SJCRH30 (cell line): ENCODE measurements at places on chromosomes 6 and 20.

- DNase-seq, result no peak
These were observed 113.2 kb upstream of the TENT5A start for GRCh38 chr6:81865712-81866111.

- DNase-seq, result no peak
These were observed 33.1 kb downstream of the SCAF8 start for GRCh38 chr6:154766288-154766687.

GRCh38 chr6:119140196-119141140, 62.0 kb upstream of the FAM184A start:
- DNase-seq, result no peak

DNA sequence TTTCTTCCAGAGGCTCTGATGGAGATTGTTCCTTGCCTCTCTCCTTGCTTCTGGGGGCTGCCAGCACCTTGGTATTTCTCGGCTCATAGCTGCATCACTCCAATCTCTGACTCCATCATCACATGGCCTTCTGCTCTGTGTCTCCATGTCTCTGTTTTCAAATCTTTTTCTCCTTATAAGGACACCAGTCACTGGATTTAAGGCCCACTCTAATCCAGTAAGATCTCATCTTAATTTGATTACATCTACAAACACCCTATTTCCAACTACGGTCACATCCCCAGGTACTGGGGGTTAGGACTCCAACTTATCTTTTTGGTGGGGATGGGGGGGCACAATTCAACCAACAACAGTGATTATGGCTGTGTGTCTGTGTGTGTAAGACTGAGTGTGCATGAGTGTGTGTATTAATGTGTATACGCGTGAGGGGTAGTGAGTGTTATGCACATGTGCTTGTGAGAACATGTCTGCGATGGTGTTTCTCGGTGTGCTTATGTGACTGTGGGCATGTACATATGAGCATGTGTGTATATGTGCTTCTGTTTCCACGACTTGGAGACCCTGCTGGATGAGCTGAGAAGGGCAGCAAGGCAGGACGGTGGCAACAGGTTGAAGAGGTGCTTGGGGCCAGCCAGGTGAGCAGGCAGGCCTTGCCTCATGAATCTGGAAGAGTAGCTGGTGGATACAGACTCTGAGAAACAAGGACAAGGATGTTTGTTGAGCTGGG, 130.5 kb downstream of the MRPL14 start:
- DNase-seq, result no peak

GRCh38 chr6:69871107-69871506, 4.8 kb downstream of the COL19A1 start:
- DNase-seq, result no peak

GRCh38 chr20:63696306-63696627, 185 bp upstream of the TNFRSF6B start:
- DNase-seq, result peak; percentile 44

DNA sequence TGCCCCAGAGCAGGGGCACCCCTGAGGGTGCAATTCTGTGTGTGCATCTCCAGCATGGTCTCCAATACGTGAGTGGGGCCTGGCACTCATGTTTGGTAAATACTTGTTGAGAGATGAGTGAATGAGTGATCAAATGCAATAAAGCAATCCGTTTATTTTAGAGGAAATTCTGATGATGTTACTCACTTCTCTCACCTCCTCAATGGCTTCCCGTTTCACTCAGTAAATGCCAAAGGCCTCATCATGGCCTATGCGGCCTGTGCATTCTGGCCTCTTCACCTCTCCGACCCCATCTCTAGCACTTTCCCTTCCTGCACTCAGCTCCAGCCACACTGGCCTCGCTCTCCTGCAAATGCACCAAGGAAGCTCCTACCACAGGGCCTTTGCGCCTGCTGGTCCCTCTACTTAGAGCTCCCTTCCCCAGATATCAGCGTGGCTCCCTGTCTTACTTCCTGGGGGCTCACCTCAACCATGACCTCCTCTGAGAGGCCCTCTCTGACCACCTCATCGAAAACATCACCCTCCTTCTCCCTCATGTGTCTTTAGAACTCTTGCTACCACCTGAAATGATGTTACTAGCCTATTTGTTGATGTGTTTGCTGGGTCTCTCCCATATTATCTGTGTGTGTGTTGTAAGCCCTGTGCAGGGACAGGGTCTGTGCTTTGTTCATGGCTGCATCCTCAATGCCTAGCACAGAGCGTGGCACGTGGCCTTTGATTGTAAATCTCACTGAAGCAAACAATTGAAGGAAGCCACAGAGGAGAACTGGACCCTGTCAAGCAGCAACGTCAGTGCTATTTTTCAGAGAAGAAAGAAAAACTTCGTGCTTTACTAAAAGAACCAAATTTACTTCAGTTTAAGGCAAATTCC, 42.6 kb downstream of the RAB44 start:
- no peak for DNase-seq

- no peak for DNase-seq
These were observed 50.5 kb downstream of the PCNA start for GRCh38 chr20:5069141-5069806.

GRCh38 chr6:35357677-35358076, 15.3 kb downstream of the PPARD start:
- DNase-seq, result no peak

- no peak for DNase-seq
These were observed 17.3 kb upstream of the FRMD1 start for GRCh38 chr6:168096271-168096764.

DNA sequence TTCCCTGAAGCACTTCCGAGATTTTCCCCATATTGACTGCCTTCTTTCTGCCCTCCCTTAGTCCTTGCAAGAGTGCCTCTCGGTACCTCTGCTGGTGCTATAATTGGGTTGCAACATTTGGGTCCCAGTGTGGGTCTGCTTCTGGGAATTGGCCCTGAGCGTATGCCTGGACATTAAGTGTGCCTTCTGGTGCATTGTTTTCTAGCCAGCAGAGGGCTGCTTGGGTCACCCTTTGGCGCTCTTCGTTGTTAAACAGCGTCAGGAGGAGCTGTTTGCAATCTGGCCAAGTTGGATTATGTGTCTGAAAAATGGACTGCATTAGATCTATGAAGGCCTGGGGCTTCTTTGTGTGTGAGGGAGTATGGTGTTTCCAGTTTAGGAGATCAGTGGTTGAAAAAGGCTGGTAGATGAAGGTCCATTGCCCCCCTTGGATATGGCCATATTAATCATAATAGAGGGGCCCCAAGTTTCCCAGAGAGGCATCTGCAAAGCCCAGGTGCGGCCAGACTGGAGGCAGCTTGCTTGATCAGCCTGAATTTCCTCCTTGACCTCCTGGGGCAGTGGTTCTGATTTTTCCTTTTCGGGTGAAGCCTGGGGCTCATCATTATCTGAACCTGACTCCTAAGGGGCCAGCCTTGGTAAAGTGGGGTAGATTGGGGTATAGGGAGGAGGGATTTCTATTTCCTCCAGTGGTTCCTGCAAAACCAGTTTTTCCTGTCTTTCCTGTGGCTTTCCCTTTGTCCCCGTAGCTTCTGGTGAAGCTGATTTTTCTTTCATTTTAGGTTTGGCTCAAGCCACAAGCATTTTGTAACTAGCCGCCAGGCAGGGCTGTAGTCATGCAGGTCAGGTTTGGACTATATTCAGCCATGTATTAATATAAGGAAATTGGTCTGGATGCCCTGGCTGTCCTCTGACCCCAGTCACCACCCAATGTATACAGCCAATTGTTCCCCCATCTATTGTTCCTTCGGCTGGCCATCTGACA, 85.4 kb upstream of the GPR6 start:
- no peak for DNase-seq

DNA sequence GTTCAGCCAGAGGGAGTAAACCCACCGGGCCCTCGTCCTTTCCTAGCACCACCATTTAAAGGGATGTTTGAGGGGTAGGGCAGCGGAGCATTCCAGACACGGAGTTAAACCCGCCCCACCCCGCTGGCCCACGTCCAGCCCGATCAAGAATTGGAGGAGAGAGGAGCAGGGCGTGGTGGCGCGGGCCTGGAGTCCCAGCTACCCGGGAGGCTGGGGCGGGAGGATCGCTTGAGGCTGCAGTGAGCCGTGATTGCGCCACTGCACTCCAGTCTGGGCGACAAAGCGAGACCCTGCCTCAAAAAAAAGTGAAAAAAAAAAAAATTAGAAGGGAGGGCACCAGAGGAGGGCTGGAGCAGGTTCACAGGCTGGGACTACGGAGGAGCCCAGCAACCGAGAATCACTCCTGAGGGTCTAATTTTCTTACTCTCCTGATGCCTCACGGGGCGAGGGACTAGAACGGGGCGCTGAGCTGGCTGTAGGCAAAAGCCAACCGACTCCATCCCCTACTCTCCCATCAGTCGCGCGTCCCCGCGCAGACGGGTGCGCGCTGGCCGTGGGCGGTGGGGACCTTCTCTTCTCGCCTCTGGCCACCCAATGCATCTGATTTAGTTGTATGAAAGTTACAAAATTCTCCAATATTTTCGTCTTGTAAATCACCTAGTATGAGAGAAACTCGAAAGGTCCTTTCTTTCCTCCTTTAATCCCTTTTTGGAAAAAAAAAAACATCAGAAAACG, 6.1 kb upstream of the HSPA1B start:
- DNase-seq, result peak; percentile 76

- DNase-seq, result no peak
These were observed 35.3 kb downstream of the TPX2 start for GRCh38 chr20:31774408-31774807.

GRCh38 chr20:6115221-6115895, 7.5 kb downstream of the FERMT1 start:
- no peak for DNase-seq

GRCh38 chr6:10250655-10251220, 164.1 kb downstream of the TFAP2A start:
- DNase-seq, result no peak

GRCh38 chr20:43894491-43894890, 20.2 kb upstream of the TOX2 start:
- DNase-seq, result peak; percentile 33

DNA sequence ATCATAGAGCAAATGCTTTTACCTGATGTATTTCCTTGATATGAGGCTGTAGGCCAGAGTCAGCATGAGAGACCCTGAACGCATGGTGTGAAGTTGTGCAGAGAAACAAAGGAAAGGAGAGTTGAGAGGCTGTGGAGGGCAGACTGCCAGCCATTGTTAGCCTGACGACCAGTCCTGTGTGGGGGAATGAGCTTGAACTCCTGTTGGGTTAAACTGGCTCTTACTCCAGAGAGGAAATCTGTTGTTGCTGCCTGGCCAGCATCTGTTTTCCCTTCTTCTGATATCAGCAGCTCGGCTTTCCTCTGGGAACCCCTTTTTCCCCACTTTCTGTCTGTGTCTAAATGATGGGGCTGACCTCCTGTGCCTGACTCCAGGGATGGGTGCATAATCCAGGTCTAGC, 158.2 kb upstream of the ZFP64 start:
- DNase-seq, result no peak

- DNase-seq, result no peak
These were observed 2.9 kb downstream of the RIPOR2 start for GRCh38 chr6:24932832-24933231.

DNA sequence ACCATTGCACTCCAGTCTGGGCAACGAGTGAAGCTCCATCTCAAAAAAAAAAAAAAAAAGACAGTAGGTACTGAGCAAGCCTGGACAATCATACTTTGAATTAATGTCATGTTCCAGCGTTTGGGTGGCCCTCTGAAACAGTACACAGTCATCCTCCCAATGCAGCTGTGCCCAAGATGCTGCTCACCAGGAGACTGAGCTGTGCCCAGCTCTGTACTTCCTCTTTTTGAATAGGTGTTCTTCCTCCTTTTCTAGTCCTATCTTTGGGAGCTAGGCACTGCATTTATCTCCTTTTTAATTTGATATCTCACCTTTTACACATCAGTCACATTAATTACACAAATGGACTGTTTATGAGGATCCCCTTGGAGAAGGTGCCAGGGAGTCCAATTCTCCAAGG, 101.5 kb downstream of the RPP40 start:
- DNase-seq, result no peak

GRCh38 chr20:25018425-25018824, 25.9 kb upstream of the APMAP start:
- no peak for DNase-seq

GRCh38 chr6:4447639-4448330, 312.4 kb upstream of the ECI2 start:
- DNase-seq, result no peak

DNA sequence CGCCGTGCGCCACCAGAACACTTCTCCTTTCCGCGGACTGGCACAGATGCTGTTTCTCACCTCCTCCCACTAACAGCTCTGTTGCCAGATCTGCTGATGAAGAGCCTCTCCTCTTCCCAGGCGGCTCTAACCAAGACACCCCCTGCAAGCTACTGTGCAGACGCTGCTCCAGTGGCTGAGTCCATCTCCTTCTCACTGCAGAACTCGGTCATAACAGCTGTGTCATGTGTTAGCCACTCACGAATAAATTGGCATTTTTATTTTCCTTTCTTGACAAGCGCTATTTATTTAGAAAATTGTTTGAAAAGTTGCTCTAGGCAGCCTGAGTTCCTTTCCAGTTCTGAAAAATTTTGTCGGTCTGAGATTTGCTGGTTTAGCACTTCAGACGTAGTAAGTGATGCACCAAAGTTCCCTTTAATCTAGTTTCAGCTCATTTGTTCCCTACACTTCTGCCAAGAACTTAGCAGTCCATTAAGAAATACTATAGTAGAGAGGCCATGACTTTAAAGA, 12.8 kb upstream of the PLEKHG1 start:
- DNase-seq, result no peak

DNA sequence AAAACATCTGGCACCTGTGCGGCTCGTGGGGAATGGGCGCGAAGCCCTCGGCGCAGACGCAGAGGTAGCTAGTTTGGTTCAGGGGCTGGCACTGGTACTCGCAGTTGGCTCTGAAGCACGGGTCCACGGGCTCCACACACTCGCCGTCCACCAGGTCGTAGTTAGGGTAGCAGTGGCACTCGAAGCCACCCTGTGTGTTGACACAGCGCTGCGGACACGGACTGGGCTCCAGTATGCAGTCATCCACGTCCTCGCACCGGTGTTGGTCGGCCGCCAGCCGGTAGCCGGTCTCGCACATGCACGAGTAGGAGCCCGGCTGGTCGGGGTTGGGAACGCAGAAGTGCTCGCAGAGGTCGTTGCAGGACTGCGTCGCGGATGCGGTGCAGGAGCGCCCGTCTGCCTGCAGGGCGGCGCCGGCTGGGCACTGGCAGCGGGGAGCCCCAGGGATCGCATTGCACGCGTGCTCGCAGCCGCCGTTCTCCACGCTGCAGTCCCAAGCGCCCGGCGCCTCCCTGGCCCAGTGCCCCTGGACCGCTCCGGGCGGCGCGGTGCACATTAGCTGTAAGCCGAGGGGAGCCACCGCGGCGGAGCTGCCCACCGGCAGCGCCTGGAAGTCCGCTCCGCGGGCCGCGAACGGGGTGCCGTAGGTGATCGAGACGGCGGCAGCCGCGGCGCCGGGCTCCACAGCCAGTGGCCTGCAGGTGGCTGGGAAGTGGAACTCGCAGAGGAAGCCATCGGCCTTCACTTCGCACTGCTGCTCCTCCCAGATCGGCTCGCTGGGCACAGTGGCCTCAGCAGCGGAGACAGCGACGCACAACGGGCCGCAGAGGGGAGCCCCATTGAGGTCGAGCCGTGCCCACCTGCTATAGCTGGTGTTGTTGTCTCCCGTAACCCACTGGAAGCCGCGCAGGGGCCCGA, 930 bp downstream of the THBD start:
- no peak for DNase-seq
